Right hindlimb (tissue), 1 donor: ENCODE measurements at places on chromosomes 5 and 9.

- no peak for DNase-seq
Measured at GRCh38 chr5:30390095-30390494, 803.4 kb upstream of the CDH6 start.

- no peak for DNase-seq
Measured at GRCh38 chr5:169744336-169744735, 107.3 kb downstream of the DOCK2 start.

- no peak for DNase-seq
Measured at GRCh38 chr5:43101491-43101890, 19.2 kb upstream of the ZNF131 start.

- no peak for DNase-seq
Measured at GRCh38 chr5:150645070-150645700, 4.7 kb downstream of the SYNPO start.

GRCh38 chr5:159003045-159004030 is 96.4 kb downstream of the EBF1 start:
- no peak for DNase-seq

DNA sequence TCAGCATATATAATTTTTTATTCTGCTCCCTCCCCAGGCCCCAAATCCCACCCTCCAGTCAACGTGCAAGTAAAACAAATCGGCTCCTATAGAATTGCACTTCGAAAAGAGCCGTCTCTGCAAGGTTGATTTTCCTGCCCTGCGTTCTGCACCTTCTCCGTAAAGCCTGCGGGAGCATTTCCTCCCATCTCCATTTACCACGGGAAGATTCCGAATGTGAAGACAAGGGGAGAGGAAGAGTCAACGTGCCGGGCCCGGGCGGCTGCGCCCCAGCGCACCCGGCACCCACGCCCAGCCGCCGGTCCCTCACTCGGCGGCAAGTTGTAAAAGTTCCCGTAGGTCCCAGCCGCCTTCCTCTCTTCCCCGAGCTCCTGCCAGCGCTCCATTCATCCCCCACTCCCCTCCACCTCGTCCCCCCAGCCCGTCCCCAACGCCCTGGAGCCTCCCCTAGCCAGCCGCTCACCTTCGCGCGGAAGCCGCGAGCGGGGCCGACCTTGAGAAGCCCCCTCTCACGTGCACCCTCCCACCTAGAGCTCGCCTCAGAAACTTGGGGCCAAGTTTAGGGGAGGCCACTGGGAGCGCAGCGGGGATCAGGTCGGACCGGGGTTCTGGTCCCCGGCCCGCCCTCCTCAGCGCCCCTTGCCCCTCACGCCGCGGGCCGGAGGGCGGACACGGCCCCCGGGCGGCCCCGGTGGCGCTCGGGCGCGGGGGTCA is 431 bp downstream of the BNC2 start:
- peak; percentile 42 for DNase-seq

DNA sequence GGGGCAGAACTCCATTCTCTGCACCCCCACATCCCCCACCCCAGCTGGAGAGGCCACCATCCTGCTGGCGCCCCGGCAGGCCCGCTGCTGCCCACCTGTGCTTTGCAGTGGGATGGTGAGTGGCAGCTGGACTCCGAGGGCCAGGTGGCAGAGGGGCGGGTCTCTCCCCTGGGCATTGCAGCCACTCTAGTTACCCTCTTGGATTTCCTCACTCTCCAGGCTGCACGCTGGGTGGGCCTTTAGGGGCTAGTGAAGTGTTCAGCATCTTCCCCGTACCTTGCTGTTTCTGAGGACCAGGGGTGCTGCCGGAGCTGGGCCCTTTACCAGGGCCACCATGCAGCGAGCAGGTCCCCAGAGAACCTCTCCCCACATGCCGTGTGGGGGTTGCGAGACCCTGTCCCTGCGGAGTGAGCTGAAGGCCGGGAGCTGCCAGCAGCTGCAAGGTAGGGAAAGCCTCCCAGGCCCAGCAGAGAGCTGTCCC is 88.4 kb upstream of the SH3PXD2B start:
- DNase-seq: peak; percentile 54
